ENCODE measurements at places on chromosomes 12 and 14. TPM values are rescaled to one million over a fixed set of nuclear protein-coding genes. Genes with fewer than 3 reads are reported as not detected.

The TAS2R42 gene
- not detected for total RNA-seq

DNA sequence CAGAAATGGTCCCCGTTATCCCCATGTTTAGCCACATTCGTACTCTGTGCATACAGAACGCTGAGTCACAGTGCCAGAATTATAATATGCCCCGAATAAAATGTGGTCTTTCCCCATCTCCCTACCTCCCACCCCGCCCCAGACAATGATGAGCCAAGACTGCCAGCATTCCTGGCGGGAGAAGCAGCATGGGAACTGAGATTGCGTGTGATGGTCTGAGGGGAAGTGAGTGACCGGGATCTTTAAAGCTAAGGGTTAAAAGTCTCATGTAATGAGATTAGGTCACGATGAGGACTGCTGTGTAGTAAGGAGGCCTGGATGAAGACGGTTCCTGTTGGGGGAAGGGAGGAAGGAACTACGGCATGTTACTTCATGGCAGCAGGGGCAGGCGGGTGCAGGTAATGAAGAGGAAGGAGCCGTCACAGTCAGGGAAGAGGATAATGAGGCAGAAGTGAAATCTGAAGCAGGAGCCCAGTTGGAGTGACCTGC is 243.3 kb upstream of the FKBP4 start:
- peaks cover 24% of the 10 kb centered on the region for H3K27me3 ChIP-seq
- no peak for DNase-seq
- H3K4me3 ChIP-seq, result no peak overlapping the region

- peak overlapping the region; percentile 19 for H3K4me3 ChIP-seq
- H3K36me3 ChIP-seq, result no peaks in the 10 kb centered on the region
- H3K4me1 ChIP-seq, result peaks cover 27% of the 10 kb centered on the region
- no peak for DNase-seq
- H3K27ac ChIP-seq, result peak overlapping the region; percentile 30
Observed at GRCh38 chr14:102523569-102524450, 14.2 kb upstream of the ANKRD9 start.

GRCh38 chr14:55349565-55349964 is 62.1 kb downstream of the ATG14 start:
- no peaks in the 10 kb centered on the region for H3K27me3 ChIP-seq
- H3K4me1 ChIP-seq, result peaks cover 11% of the 10 kb centered on the region
- no peak overlapping the region for H3K27ac ChIP-seq
- DNase-seq, result no peak
- H3K4me3 ChIP-seq, result no peak overlapping the region

DNA sequence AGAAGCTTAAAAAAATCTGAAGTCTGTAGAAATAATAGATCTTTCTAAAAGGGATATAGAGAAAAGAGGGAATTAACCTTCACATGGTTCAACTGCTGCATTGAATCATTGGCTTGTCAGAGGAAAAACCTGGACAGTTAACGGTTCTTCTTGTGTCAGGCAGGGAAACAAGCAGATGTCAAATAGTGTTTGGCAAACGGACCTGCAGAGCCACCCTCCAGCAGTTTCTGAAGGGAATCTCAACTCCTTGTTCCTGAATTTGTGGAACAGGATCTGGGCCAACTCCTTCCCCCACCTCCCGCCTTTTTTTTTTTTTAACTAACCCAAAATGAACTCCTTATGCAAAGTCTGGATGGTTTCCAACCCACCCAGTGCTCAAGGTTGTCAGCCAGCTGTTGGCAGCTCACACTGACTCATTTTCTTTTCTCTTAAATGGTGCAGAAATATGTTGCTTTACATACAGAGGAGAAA is 187.3 kb downstream of the CAND1 start:
- no peak overlapping the region for H3K4me3 ChIP-seq
- no peaks in the 10 kb centered on the region for H3K4me1 ChIP-seq
- no peaks in the 10 kb centered on the region for H3K36me3 ChIP-seq
- H3K27me3 ChIP-seq, result no peaks in the 10 kb centered on the region
- DNase-seq, result no peak

The DACT1 gene
- total RNA-seq, result 1.6 TPM

- DNase-seq, result no peak
- H3K4me3 ChIP-seq, result no peak overlapping the region
- no peaks in the 10 kb centered on the region for H3K4me1 ChIP-seq
- no peak overlapping the region for H3K27ac ChIP-seq
- no peaks in the 10 kb centered on the region for H3K36me3 ChIP-seq
Observed at GRCh38 chr14:97217111-97217885, 420.1 kb downstream of the VRK1 start.

The ERP29 gene
- 130 TPM for total RNA-seq

The CCDC196 gene
- total RNA-seq, result not detected

- no peak overlapping the region for H3K27ac ChIP-seq
Observed at GRCh38 chr14:38469156-38469555, 213.3 kb upstream of the CLEC14A start.

DNA sequence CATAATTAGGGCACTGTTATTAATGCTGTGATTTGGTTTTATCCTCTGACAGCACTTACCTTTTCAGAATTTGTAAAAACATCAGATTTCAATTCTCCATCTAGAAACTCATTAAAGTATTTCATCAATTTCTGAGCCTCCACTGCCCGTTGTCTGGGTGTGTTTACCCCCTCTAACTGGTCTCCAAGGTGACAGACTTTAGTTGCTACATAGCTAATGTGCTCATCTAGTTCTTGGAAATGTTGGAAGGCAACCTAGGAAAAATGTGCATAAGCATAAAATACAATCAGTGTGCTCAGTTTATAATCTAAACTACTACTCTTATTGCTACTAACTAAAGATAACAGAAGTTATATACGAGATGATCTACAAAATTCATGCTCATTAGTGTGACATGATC is 24.6 kb downstream of the EXOC5 start:
- no peaks in the 10 kb centered on the region for H3K27me3 ChIP-seq
- H3K36me3 ChIP-seq, result no peaks in the 10 kb centered on the region
- no peaks in the 10 kb centered on the region for H3K4me1 ChIP-seq

The CLEC9A gene
- not detected for total RNA-seq

The LTA4H gene
- total RNA-seq, result 163 TPM

- no peak overlapping the region for H3K4me3 ChIP-seq
- H3K4me1 ChIP-seq, result no peaks in the 10 kb centered on the region
- no peak for DNase-seq
Observed at GRCh38 chr12:129067491-129067890, 214.2 kb downstream of the GLT1D1 start.

The IAPP gene
- total RNA-seq, result not detected

The EFS gene
- total RNA-seq, result 0.10 TPM

GRCh38 chr14:30114051-30114450 is 186.4 kb upstream of the PRKD1 start:
- no peaks in the 10 kb centered on the region for H3K4me1 ChIP-seq
- DNase-seq, result no peak
- no peaks in the 10 kb centered on the region for H3K27me3 ChIP-seq
- no peaks in the 10 kb centered on the region for H3K36me3 ChIP-seq

DNA sequence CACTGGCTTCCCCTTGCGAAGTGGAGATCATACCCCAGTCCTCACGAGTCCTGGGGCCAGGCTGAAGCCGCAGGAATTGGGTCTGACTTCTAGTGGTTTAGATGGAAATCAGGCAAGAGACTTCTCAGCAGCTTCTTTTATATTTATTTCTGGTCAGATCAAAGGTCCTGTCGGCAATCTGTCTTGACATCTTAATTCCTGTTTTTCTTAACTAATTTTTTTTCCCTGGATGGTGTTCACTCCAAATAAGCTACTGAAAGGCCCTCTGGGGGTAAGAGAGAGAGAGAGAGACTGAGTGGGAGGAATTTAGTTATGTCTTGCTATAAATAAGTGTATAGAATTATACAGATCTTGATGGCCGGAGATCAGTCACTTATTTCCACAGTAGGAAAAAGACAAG is 698.7 kb upstream of the TBX3 start:
- no peaks in the 10 kb centered on the region for H3K4me1 ChIP-seq
- H3K27me3 ChIP-seq, result no peaks in the 10 kb centered on the region
- DNase-seq, result no peak
- H3K4me3 ChIP-seq, result no peak overlapping the region

DNA sequence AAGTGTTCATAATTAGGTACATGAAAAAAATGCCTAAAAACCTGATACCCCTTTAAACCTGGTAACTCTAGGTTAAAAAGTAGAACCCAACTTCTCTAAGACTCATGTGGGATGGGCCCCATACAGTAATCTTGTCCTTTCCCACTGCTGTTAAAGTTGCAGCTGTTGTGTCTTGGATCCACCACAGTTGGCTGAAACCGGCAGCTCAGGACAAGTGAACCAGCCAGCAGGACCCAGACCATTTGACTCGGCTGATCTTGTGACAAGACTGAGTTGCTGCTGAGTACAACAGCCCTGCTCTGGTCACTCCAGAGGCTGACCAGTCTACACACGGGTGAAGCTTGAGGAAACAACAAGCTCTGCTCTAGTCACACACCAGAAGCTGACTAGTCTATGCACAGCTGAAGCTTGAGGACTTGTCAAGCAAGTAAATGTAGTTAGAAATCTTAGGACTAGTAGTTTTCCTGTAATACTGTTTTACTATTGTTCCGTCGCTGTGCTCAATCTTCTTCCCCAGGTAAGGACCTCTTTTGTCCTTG is 60.6 kb downstream of the DHRS2 start:
- H3K4me1 ChIP-seq, result peaks cover 6% of the 10 kb centered on the region
- H3K4me3 ChIP-seq, result no peak overlapping the region
- H3K27ac ChIP-seq, result no peak overlapping the region
- no peaks in the 10 kb centered on the region for H3K36me3 ChIP-seq

GRCh38 chr12:94726236-94726835 is 76.0 kb upstream of the TMCC3 start:
- no peaks in the 10 kb centered on the region for H3K36me3 ChIP-seq
- no peak overlapping the region for H3K27ac ChIP-seq
- no peak overlapping the region for H3K4me3 ChIP-seq
